ENCODE measurements at places on chromosomes 5 and 9.

GRCh38 chr9:107809871-107810460, 320.4 kb upstream of the KLF4 start:
- no peaks in the 10 kb centered on the region for H3K27me3 ChIP-seq
- H3K27ac ChIP-seq = no peak overlapping the region
- no peak overlapping the region for H3K4me3 ChIP-seq
- no peaks in the 10 kb centered on the region for H3K36me3 ChIP-seq
- no peak for DNase-seq
- no peaks in the 10 kb centered on the region for H3K4me1 ChIP-seq

DNA sequence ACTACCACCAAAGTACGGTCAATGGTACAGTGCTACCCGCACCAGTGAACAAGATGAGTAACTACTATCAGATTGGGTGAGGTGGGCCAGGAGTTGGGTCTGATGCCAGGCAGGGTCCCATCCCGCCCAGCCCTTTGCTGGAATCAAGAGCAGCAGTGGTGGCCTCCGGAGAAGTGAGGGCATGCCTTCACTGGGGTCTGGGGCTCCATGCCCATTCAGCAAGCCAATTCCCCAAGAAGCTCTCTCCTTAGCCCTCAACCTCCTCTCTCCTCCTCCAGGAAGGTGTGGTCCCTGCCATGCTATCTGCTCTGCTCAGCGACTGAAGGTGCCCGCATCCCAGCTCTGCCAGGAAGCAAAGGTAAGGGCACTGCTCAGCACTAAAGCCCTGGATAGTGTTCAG, 62.7 kb upstream of the CPLX2 start:
- H3K27ac ChIP-seq = no peak overlapping the region
- no peak overlapping the region for H3K4me3 ChIP-seq
- no peak for DNase-seq
- peaks cover 12% of the 10 kb centered on the region for H3K4me1 ChIP-seq
- H3K36me3 ChIP-seq = no peaks in the 10 kb centered on the region

DNA sequence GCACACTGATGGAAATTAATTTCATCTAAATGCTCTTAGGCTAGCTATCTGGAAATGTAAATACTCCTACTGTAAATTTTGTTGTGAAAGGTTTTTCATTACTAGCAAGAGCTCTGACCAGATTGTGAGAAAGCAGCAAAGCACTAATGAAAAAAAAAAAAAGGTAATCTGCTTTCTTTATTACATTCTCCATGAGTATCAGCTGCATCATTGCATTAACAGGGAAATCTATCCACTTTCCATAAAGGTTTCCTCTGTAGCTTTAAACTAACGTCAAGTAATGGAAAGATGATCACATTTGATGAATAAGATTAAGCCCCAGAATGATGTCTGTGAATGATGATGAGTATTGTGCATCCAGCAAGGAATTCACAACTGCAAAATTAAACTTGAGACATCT, 790.6 kb upstream of the TYRP1 start:
- no peak overlapping the region for H3K4me3 ChIP-seq
- H3K4me1 ChIP-seq = no peaks in the 10 kb centered on the region
- H3K27me3 ChIP-seq = no peaks in the 10 kb centered on the region
- no peak overlapping the region for H3K27ac ChIP-seq
- DNase-seq = no peak

- H3K4me1 ChIP-seq = no peaks in the 10 kb centered on the region
- H3K4me3 ChIP-seq = no peak overlapping the region
- no peak for DNase-seq
- H3K36me3 ChIP-seq = peaks cover 90% of the 10 kb centered on the region
Measured at GRCh38 chr5:140674211-140674610, 835 bp upstream of the DND1 start.

- H3K36me3 ChIP-seq = no peaks in the 10 kb centered on the region
- no peaks in the 10 kb centered on the region for H3K4me1 ChIP-seq
- no peak for DNase-seq
- H3K27ac ChIP-seq = no peak overlapping the region
Measured at GRCh38 chr5:2003206-2003605, 120.5 kb upstream of the IRX4 start.

DNA sequence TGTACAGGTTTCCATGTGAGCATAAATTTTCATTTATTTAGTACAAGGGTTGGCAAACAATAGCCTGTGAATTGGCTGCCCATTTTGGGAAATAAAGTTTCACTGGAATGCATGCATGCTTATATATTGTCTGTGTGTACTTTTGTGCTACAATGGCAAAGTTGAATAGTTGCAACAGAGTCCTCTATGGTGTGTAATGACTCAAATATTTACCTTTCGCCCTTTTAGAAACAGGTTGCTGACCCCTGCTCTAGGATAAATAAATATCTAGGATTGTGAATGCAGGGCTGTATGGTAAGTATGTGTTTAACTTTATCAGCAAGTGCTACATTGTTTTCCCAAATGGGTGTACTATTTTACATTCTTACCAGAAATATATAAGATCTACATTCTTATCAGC, 47.2 kb downstream of the XRCC4 start:
- no peak for DNase-seq
- no peaks in the 10 kb centered on the region for H3K4me1 ChIP-seq
- no peaks in the 10 kb centered on the region for H3K36me3 ChIP-seq
- no peaks in the 10 kb centered on the region for H3K27me3 ChIP-seq
- H3K27ac ChIP-seq = no peak overlapping the region

DNA sequence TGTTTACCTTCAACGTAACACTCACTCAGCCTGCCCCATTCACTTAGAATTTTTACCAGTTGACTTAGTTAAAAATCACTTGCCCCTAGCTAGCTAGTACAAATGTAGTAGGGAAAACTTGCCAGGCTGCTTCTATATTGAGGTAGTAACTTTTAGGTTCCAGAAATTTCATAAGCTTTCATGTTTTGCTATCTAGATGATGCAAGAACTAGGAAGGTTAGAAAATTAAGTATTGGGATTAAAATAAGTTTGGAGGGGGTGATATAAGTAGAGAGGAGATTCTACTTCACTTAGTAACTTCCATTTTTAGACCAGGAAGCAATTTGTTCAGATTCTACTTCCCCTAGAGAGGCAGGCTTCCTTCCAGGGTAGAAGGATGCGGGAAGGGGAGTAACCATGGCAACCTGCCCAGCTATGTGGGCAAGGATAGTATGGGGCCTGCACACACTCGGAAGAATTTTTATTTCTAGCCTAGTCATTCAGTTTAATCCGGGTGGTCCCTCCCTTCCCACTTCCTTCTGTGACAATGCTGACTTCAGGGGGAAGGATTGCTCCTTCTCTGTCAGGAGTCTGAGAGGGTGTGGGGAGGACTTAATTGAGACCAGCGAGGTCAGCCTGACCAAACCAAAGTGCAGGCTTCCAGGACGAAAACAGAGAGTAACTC, 4.2 kb downstream of the DAB2 start:
- DNase-seq = no peak
- H3K27ac ChIP-seq = no peak overlapping the region
- no peaks in the 10 kb centered on the region for H3K36me3 ChIP-seq
- H3K4me1 ChIP-seq = peaks cover 5% of the 10 kb centered on the region
- no peaks in the 10 kb centered on the region for H3K27me3 ChIP-seq

- H3K4me3 ChIP-seq = no peak overlapping the region
- peaks cover 4% of the 10 kb centered on the region for H3K4me1 ChIP-seq
- no peaks in the 10 kb centered on the region for H3K27me3 ChIP-seq
- H3K27ac ChIP-seq = no peak overlapping the region
Measured at GRCh38 chr9:4141296-4141695, 158.6 kb downstream of the GLIS3 start.

DNA sequence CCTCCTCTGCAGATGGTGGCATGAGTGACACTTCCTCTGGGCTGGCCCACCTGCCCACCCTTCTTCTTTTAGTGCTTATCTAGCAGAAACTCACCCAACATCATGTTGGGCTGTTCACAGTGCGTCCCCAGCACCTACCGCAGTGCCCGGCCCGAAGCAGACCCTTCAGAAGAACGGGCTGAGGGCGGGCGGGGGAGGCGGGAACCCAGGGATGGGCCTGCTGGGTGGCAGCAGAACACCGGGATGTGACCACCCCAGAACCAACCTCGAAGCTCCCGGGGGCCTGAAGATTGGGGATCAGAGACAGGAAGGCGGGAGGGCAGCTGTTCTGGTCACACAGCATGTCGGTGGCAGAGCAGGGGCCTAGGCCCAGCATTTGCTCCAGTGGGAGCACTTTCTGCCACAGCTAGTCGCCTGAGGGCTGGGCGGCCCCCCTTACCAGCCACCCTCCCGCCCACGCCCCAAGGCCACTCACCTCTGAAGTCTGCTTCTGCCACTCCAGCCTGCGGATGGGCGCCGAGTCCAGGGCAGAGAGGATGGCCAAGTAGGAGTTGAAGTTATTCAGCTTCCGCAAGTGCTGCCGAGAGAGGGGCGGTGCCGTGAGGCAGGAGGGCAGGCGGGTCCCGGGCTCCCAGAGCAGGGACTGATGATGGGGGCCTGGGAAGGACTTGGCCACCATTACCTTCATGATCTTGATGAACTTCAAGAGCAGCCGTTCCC, 38.7 kb downstream of the PRRT1B start:
- no peaks in the 10 kb centered on the region for H3K27me3 ChIP-seq
- H3K4me1 ChIP-seq = no peaks in the 10 kb centered on the region

Measured in neuronal stem cell (in vitro differentiated cells).